ENCODE measurements at places on chromosomes 7 and 10.

DNA sequence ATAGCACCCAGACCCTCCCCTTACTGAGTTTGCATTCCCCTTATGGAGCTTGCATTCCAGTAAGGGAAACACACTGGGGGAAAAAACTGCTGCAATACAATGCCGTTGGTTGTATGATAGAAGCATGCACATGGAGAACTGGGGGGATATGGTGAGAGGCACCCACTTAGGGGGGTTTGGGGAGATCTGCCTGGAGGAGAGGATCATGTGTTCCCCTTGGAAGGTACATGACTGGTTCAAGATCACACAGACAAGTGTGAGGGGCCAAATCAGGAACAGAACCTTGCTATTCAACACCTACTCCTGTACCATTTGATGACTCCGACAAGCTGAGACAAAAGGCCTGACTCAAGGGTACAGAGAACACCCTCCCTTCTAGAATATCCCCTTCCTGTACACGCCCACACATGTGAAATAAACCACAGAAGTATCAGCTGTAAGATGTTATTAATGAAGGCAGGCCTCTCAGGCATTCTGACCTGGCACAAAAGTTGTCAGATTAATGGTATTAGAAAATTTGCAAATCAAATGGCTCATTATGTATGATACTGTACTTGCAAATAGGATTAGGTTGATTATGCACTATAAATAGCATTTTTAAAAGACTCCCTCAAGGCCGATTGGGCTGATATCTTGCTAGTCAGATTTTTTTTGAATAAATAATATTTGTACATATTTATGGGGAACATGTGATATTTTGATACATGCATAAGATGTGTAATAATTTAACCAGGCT lies 122.2 kb downstream of the NPY start:
- no peak for DNase-seq

GRCh38 chr7:55593515-55594318 lies 21.4 kb upstream of the VOPP1 start:
- peak; percentile 55 for DNase-seq

DNA sequence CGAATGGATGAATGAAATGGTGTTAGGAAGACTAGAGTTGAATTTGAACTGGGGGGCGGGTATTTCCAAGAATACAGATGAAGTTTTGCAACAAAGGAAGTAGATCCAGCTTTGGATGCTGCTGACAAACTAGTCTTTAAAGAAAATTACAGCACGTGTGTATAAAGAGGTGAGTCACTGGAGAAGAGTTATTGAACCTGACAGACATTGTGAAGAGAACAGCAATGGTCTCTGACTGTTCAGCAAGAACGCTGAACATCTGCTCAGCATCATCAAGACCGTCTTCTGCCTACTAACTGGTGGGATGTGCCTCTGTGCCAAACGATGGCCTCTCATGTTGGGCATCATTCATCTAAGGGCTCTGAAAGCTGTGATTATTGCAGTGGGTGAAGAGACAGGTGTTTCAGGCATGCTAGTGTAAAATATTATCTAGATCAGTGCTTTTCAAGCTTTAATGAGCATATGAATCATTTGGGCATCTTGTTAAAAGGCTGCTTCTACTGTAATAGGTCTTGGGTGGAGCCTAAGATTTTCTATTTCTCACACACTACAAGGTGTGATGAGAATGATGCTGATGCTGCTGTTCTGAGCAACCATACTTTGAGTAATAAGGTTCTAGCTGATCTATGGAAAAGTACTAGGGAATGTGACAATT lies 291.3 kb downstream of the PTEN start:
- DNase-seq: no peak

GRCh38 chr7:77330169-77330882 lies 85.8 kb downstream of the GSAP start:
- no peak for DNase-seq

GRCh38 chr10:119243488-119243887 lies 36.1 kb downstream of the GRK5 start:
- DNase-seq: no peak

GRCh38 chr10:113569576-113569975 lies 16.7 kb downstream of the HABP2 start:
- no peak for DNase-seq

Data from activated T-helper 9 cell treated with anti-CD3 and anti-CD28 coated beads, Interleukin-2, amount 50 U/mL, for 16 hours (primary cell).